ENCODE measurements at places on chromosomes 13 and 19. TPM values are rescaled to one million over a fixed set of nuclear protein-coding genes. Genes with fewer than 3 reads are reported as not detected.

GRCh38 chr19:54104998-54105715, 2.5 kb downstream of the NDUFA3 start:
- peak; percentile 39 for DNase-seq

DNA sequence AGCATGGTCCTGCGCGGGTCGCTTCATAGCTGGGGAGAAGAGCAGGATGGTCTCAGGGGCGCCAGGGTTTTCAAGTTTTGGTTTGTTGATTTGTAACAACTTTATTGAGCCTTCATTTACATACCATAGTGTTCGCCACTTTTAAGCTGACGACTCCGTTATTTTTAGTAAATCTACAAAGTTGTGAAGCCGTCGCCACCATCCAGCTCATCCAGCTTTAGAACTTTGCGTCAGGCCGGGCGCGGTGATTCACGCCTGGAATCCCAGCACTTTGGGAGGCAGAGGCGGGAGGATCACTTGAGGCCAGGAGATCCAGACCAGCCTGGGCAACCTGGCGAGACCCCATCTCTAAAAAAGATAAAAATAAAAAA, 404 bp downstream of the C19orf44 start:
- no peak for DNase-seq

- no peak for DNase-seq
These were observed 5.5 kb upstream of the SAE1 start for GRCh38 chr19:47124937-47125668.

DNA sequence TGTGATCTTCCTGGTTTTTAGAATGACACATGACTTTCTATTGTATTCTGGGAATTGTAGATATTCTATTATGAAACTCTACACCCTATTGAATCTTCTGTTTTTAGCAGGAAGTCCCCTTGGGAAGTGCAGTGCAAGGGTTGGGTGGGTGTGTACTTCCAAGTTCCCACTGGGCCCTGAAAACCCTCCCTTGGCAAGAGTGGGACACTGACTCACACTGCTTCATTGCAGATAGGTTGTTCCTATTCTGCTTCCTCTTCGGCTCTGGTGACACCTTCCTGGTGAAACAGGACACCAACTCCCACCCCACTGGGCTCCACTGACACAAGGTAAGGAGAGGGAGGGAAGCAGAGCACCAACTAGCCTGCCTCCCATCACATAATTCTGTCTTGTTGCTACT, 121.8 kb downstream of the KCTD12 start:
- no peak for DNase-seq

DNA sequence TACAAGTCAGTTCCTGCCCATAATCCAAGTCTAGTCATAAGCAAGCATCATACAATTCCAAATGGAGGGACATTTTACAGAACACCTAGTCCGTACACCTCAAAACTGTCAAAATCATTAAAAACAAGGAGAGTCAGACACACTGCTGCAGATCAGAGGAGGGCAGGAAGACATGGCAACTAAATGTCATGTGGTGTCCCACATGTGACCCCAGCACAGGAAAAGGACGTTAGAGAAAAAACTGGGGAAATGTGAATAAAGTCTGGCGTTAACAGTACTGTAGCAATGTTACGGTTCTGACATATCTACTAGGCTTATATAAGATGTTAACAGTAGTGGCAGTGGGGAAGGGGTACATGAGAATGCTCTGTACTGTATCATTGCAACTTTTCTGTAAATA, 2.3 kb downstream of the ZSCAN5A start:
- DNase-seq = no peak

GRCh38 chr13:20566468-20566897, 474 bp upstream of the IFT88 start:
- no peak for DNase-seq

DNA sequence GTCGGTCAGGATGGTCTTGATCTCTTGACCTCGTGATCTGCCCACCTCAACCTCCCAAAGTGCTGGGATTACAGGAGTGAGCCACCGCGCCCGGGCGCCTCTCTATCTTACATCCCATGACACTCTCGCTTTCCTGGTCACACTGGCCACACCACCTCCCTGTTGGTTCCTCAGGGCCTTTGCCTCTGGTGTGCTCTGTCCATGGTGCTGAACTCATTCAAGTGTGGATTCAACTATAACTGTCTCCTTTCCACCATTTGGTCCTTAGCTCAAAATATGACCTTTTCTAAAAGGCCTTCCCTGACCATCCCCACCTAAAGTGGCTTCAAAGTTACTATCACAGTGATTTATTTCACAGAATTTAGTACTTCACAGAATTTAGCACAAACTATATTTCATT, 3.7 kb upstream of the SMIM17 start:
- DNase-seq = no peak

- no peak for DNase-seq
These were observed 3.8 kb downstream of the FXYD7 start for GRCh38 chr19:35146746-35147459.

- DNase-seq = no peak
These were observed 22.7 kb downstream of the MIPEP start for GRCh38 chr13:23866420-23867026.

GRCh38 chr13:108902405-108903155, 273.2 kb downstream of the MYO16 start:
- DNase-seq = no peak

DNA sequence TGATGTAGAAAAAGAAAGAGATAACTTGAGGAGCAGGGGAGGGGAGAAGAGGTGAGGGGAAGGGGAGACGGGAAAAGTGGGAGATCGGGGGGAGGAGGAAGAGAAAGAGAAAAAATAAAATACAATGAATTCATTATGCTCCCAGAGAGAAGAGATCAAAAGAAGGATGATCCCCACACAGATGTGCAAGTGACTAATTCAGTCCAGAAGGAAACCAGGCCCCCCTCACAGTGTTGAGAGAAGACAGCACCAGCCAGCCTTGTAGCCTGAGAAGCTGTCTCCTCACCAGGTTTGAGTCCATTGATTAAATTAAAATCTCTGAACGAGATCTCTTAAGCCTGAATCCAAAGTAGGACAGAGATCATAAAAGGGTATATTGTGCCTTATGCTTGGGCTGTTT, 333.7 kb upstream of the NBEA start:
- no peak for DNase-seq

The CERS1 gene
- total RNA-seq = not detected

DNA sequence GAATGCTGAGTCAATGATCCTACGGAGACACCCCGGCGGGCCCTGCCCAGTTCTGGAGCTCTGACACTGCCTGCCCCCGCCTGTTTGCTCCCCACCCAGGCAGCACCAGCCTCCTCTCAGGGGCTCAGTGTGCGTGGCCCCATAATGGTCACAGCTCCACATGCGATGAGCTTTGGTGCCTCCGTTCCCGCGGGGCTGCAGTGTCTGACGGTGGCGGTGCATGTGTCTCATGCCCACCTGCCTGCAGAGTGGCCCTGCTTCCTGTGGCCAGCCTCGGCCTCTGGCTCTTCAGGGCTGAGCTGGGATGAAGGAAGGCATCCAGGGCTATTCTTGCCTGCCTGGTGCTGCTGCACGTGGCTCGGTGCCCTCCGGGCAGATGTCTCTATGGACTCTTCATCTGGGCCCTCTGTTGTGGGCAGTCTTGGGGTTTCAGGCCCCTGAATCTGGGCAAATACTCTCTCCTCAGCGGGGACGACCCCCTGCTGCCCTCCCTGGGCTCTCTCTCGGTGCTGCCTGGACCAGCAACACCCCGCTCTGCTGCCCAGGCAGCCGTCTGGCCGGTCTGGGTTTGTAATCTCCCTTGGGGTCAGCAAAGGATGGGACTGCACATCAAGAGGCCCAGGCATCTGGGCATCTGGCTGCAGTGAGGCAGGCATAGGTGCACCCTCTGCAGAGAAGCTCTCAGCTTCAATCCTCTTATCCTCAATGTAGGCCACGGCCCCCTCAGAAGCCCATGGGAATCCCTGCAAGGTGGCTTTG, 19.3 kb upstream of the TMEM255B start:
- DNase-seq = no peak

The STOML3 gene
- not detected for total RNA-seq

DNA sequence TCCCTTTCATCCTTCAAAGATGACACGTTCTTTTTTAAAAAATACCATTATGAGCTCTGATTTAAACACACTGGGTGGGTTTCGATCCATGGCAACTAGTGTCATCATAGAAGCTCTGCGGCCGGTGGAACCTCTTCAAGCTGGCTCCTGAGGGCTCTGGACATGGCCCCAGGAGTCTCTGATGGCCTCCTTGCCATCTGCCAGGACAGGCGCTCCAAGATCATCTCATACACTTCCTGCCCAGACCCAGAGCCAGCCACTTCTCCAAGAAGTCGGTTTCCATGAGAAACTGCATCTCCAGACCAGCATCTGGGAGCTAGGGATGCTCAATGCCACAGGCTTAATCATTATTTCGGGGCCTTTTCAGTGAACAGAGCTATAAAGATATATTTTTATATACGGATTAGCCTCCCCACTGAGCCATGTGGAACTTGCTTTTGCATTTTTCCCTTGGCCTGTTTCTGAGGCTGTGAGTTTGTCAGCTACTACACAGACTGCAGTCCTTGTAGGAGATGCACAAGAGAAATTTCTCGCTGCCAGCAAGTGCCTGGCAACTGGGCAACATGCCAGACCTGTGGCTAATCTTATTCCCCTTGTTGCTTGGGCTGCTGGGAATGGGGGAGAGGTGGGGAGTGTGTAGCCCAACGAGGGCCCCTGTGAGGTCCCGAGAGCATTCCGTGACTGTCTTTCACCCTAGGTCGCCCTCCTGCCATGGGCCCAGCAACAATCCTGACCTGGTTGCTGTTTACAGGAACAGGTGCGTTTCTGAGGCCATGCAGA, 15.9 kb downstream of the SUGP1 start:
- DNase-seq = no peak

The USPL1 gene
- 18.8 TPM for total RNA-seq

DNA sequence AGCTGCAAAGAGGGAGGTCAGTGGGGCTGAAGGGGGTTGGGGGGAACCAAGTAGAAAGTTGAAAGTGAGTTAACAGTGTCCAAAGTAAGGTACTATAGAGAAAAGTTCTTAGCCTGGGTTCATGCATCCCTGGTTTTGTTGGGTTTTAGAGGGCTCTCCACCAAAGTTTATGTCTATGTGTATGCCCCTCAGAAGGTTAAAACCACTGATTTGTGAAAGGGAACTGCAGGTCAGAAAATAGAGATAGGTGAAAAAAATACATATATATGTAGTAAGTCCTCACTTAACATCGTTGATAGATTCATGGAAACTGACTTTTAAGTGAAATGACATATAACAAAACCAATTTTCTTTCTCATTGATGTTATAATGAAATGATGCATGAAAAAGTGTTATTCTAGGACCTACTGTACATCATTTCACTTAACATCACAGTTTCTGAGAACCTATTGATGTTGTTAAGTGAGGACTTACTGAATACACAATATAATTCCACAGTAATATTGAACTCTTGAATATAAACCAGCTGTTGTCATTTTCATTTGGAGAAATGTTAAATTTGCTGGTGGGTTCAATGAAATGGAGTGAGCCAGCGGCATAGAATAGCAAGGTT, 9.6 kb downstream of the DGKH start:
- DNase-seq = no peak

The CDX2 gene
- not detected for total RNA-seq

The NAPSA gene
- total RNA-seq = 166 TPM

The ZNF100 gene
- total RNA-seq = 20.7 TPM

- DNase-seq = no peak
These were observed 5.9 kb upstream of the MCF2L start for GRCh38 chr13:112962911-112963625.

The PODNL1 gene
- 0.34 TPM for total RNA-seq

GRCh38 chr19:8212916-8213315, 3.7 kb downstream of the CERS4 start:
- no peak for DNase-seq

- DNase-seq = peak; percentile 30
These were observed 41.3 kb upstream of the IGFL4 start for GRCh38 chr19:46081928-46082727.

The ZNF296 gene
- 6.7 TPM for total RNA-seq
